GM04504 (cell line): ENCODE measurements at places on chromosomes 4 and X.

- no peak for DNase-seq
Observed at GRCh38 chrX:124211312-124211942, 121.0 kb upstream of the TEX13D start.

DNA sequence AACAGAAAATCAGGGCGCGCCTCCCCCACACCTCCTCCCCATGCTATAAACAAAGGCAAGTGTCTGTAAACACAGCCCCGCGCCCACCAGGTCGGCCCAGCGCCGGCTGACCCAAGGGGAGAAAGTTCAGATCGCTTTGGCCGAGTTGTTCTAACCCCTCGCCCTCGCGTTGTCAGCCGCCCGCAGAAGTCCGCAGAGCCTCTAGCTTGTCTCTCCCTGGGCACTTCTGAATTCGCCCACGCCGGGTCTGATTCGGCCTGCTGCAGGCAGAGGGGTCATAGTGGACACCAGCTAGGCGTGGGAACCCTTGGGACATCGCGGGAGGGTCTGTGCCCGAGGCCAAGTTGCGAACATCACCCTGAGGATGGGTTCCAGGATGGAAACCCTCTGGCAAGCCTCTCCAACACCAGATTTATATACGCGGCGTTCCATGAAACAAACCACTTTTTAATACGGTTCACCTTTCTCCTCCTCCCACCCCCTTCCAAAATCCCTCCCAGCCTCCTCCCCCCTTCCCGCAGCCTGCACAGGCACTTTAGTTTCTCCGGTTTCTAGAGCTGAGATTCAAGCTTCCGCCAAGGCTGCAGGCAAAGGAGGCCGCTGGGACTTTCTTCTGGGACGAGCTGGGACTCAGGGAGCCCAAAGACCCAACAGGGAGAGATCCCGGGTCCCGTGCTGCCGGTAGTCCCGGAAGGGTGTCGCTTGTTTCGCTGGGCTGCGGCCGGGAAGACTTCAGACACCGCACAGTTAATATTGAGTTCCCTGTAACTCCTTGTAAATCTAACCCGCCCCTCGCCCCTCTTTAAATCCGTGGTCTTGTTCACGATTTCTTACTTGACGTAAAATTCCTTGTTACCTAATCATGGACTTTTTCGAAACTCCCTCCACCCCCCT, 4.7 kb downstream of the HAND2 start:
- no peak for DNase-seq

- no peak for DNase-seq
Observed at GRCh38 chr4:186190581-186191199, 677 bp upstream of the CYP4V2 start.

DNA sequence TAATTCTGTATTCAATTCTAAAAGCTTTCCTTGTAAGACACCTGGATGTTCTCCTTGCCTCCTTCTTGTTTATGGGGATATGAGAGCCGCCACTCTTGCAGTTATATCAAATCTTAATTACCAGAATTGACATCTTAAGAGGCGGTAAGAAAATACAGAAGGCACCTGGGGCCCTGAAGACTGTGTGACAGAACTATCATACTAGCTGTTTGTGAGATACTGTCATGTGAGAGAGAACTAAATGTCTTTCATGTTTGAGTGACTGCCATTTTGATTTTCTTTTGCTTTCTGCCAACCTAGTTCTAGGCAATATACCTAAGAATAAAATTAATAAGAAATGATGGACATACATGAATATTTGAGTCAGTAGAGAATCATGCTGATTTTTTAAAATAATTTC, 340.2 kb upstream of the SMIM31 start:
- no peak for DNase-seq

DNA sequence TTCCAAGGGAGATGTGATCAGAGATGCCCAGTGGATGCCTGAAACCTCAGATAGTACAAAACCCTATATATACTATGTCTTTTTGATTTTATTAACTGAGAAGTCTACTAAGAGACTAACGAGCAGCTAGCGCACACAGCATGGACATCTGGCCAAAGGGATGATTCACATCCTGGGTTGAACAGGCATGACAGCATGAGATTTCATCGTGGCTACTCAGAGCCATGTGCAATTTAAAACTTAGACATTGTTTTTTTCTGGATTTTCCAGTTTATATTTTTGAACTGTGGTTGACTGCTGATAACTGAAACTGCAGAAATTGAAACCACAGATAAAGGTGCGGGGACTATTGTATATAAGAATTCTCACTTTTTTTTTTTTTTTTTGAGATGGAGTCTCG, 2252.9 kb upstream of the AGA start:
- peak; percentile 0 for DNase-seq

- DNase-seq = no peak
Observed at GRCh38 chrX:65702956-65703355, 35.5 kb downstream of the MSN start.
